Stimulated activated naive CD4-positive, alpha-beta T cell treated with Interleukin-2 at 50 U/mL for 16 hours (primary cell): ENCODE measurements at places on chromosomes 6 and 20.

DNA sequence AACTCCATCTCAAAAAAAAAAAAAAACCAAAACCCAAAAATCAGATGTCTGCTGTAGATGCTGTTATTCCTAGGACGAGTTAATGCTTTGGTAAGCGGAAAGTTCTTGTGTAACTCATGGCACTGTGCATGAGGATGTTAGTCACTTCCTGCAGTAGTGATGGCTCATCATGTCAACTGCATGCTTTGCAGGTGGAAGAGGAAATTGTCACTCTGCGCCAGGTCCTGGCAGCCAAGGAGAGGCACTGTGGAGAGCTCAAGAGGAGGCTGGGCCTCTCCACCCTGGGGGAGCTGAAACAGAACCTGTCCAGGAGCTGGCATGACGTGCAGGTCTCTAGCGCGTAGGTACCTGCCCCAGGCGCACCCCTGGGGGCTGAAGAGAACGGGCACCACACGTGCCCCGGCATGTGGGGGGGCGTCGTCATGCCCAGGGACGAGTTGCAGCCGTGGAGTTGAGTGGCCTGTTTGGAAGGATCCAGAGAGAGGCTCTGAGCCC is 8.5 kb downstream of the TPD52L2 start:
- peak; percentile 34 for DNase-seq

GRCh38 chr6:132933090-132933489 is 118.7 kb downstream of the RPS12 start:
- DNase-seq, result no peak

DNA sequence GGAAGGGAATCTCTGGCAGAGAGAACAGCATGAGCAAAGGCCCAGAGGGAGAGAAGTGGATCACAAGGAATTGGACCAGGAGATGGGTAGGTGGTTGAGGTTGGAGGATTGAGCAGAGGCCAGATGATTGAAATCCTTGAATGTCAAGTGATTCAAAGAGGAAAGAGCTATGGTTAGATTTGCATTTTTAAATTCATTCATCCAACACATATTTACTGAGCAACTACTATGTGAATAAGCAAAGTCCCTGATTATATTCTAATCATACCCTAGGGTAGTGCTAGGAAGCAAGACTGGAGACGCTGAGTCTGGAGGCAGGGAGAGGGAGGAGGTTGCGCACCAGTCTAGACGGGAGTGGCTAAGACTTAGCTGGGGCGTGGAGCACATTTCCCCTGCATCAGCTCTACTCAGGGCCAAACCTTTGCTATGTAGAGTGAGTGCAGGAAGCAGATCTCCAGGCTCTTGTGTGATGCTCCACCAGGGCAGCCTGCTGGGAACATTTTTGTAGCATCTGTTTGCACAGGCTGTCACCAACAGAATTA is 40.2 kb downstream of the EYA2 start:
- DNase-seq, result no peak

GRCh38 chr20:10761786-10762185 is 88.0 kb upstream of the JAG1 start:
- DNase-seq, result no peak

GRCh38 chr20:20488388-20488787 is 120.5 kb downstream of the INSM1 start:
- DNase-seq, result no peak

DNA sequence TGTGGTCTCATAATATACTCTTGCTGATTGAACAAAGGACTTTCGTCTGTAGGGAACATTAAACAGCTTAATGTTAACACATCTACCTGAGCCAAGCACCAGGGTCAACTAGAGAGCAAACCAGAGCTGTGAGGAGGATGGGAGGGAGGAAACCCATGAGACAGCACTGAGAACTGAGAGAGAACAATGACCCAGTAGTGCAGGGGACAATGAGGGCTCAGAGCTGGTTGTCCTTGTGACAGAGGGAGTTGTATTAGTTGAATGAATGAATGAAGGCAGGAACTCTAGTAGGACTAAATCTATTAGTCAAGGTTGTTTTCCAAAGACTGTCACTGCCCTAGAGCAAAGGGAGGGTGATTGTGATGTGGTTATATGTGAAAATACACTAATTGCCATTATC is 28.2 kb upstream of the GSTA4 start:
- no peak for DNase-seq

DNA sequence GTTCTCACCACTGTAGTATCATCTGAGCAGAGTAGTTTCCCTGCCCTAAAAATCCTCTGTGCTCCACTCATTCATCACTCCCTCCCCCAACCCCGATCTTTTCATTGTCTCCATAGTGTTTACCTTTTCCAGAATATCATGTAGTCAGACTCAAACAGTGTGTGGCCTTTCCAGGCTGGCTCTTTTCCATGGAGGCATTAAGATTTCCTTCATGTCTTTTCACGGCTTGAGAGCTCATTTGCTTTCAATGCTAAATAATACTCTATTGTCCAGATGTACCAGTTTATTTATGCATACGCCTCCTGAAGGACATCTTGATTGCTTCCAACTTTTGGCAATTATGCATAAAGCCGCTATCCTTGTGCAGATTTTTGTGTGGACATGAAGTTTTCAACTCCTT is 235.8 kb downstream of the PHACTR1 start:
- DNase-seq, result no peak

DNA sequence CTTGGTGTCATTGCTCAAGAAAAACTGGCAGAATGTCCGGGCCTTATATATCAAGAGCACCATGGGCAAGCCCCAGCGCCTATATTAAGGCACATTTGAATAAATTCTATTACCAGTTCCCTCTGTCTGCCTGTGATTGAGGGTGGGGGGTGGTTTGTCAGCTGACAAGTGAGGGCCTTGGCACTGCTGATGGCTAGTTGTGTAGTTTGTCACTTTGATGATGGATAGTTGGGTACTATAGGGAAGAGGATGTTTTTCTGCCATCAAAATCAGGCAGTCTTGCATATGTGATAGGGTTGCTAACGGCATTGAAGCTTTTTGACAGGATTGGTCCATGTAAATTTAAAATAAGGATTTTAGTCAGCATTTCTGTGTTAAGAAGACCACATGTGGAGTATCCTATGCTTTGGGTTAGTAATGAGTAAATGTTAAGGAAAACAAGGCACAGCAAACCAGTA is 2.5 kb downstream of the RPL10A start:
- DNase-seq, result no peak

DNA sequence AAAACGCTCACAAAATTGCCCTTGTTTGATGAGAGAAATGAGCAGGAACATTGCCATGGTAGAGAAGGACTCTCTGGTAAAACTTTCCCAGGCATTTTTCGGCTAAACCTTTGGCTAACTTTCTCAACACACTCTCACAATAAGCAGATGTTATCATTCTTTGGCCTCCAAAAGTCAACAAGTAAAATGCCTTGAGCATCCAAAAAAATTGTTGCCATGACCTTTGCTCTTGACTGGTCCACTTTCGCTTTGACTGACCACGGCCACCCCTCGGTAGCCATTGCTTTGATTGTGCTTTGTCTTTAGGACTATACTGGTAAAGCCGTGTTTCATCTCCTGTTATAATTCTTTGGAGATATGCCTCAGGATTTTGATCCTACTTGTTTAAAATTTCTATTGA is 41.1 kb upstream of the PREP start:
- no peak for DNase-seq

DNA sequence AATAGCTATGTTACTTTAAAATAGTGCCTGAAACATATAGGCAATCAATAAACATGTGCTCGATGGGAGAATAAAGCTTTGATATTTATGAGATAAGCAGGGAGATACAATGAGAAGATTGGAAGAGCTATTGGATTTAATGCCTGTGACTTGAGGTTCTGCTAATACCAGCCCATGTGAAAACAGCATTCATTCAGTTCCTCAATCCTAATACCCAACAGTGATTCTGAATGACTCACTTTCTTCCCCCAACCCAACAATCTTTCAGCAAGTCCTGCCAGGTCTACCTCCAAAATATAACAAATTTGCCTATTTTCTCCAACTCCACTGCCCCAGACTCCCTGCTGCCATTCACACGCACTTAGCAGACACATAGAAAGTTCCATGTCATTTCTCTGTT is 26.6 kb upstream of the KLHL31 start:
- DNase-seq, result no peak

DNA sequence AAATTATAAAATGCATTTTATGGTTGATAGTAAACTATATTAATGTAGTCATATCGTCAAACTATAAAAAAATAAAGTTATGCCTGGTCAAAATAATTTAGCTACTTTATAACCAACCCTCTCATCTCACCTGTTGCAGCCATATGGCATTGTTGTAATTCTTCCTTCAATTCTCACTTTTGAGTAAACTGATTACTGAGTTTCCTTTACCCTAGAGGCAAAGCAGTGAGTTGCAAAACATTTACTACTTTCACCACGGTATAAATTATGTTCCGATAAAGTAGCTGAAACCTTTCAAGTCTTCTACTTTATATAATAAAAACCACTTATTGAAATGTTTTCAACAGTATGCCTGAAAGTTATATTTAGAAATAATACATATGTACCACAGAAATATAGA is 113.8 kb downstream of the AHI1 start:
- no peak for DNase-seq

GRCh38 chr20:60403105-60403741 is 445.0 kb downstream of the CDH26 start:
- DNase-seq, result no peak

DNA sequence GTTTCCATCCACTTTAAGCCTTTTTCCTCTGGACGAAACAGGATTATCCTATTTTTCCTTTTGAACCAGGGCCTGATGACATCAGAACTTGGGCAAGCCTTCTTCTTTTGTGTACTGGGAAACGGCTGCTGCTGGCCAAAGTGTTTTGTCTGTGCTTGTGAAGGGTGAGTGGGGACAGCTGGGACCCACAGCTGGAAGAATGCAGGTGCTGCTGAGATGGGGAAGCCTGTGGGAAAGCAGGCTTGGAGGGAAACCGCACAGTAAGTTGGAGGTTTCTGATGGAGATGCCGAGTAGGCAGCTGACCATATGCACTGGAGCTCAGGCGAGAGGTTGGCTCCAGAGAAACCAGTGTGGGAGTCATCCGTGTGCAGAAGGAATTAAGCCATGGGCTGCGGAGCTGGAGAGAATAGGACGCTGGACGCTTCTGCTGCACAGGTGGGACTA is 8.5 kb upstream of the PSMG4 start:
- no peak for DNase-seq

- DNase-seq, result no peak
These were observed 41.8 kb upstream of the FOXO3 start for GRCh38 chr6:108518714-108519576.

GRCh38 chr6:42222448-42222847 is 4.8 kb upstream of the MRPS10 start:
- DNase-seq, result no peak

- DNase-seq, result no peak
These were observed 43.8 kb upstream of the AFDN start for GRCh38 chr6:167782698-167783517.

GRCh38 chr6:162671580-162672165 is 55.9 kb downstream of the PRKN start:
- DNase-seq, result no peak

DNA sequence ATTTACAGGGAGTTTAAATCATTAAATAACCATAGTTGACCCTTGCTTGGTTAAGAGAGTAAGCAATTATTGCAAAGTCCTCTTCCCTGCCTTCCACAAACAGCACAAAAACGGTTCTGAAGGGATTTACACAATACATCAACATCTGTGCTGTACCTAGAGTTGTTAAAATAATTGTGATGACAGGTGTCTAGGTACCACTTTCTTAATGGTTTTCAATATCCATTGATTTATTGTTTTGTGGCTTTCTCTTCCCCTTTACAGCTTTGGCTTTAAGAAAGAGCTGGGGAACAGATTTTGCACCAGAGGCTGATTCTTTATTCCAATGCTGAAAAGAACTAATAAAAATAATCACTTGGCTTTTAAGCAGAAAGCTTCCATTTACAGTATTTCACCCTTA is 598 bp upstream of the SOX4 start:
- no peak for DNase-seq

DNA sequence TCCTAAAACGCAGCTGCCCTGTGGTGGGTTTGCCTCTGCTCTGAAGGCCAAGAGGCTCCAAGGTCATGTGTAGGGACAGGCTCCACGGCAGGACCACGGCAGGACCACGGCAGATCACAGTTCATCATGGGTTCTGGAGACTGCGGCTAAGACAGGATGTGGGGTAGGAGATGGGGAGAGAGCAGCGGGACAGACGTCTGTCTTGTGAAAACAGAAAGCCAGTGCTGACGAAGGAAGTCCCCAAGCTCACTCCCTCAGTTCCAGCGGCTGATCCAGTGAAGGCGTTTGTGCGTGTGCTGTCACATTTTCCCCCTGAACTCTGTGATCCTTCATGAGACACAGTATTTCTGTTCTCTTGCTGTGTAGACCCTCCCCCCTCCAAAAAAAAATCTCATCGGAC is 67.9 kb upstream of the PTGIS start:
- no peak for DNase-seq

DNA sequence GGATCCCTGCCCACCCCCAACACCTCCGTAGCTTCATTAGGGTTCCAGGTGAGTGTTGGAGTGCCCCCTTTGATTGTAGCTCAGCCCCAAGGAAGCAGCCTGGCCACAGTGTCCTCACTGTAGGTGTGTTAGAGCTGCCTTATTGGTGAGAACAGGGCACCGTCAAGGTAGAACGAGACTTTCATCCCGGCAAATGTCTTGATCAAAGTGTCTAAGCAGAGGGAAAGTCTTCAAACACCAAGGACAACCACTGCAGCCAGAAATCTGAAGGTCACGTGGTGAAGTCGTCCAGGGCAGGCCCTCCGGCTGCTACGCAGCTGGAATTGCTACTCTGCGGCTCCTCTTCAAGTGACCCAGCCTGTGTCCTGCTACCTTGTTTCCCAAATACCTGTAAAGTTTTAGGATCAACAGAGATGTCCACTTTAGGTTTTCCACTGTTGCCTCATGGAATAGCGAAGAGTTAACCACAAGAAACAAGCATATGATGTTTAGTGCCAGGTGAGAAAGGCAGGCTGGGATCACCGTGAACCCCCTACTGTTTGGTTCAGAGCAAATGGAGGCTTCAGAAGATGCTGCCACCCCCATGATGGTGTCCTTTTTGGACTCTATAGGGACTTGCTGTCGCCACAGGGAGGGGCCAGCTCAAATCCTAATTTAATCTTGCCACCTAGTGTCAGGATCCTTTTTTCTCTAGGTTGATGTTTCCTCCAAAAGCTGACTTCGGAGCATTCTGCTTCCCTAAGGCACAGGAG is 1.7 kb upstream of the DLL1 start:
- no peak for DNase-seq

GRCh38 chr6:30113841-30114240 is 951 bp upstream of the TRIM31 start:
- DNase-seq, result no peak
